Tongue (tissue), 3 donors: ENCODE measurements at places on chromosomes 4 and X. TPM values are rescaled to one million over a fixed set of nuclear protein-coding genes. Genes with fewer than 3 reads are reported as not detected.
A peak's percentile ranks its signal among the peaks of the same experiment; 100 is the strongest.

NXF2B gene
- total RNA-seq: not detected

DNA sequence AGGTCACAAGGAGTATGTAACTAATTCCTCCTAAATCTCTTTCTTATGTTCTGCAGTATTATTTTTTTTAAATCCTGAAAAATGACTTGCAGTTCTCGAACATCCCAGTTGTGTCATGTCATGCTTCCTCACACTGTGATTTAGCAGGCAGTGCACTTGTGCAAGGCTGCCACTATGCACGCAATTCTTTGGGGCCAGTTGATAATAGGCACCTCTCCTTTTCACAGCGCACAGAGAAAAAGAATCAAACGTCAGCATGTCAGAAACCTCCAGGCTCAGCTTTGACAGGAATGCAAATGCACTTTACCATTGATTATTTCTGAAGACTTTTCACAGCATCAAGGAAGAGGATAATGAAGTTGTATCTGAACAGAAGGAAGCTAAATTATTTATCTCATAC lies 62.9 kb downstream of the FGF13 start:
- no peak for DNase-seq

GRCh38 chrX:8820910-8821527 lies 19.8 kb upstream of the FAM9A start:
- no peak for DNase-seq

GRCh38 chr4:47031751-47032404 lies 511 bp downstream of the GABRB1 start:
- peak; percentile 6 for DNase-seq

DOK7 gene
- total RNA-seq: 30.9 TPM

DNA sequence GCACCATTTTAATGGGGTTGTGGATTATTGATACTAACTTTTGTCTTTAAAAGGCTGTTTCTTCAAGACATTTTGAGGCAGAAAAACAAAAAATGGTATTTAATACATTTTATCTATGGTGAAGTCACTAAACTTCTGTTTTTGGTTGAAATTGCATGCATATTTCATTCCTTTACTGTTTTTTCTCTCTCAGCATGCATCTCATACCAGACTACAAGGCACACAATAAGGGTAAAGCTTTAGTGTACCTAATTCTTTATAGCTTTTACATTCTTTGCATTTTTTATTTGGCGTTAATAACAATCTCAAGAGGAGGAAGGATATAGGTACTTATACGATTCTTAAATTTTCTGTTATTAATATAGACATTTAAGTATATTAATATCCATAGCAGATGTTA lies 151.0 kb upstream of the DKK2 start:
- no peak for DNase-seq

DCX gene
- total RNA-seq: 20.8 TPM

MTTP gene
- total RNA-seq: 1.4 TPM

DNA sequence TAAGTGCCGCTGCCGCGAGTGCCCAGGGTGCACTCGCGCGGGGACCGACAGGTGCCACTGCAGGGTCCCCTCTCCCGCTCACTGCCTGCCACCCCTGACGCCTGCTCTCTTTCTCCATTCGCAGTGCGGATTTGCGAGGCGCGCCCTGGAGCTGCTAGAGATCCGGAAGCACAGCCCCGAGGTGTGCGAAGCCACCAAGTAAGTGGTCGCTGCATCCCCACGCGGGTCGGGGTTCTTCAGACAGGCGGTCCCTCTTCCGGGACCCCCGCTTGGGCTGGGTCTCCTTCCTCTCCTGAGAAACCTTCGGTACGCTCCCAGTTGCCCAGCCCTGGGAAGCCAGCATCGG lies 547 bp downstream of the GUCY1A1 start:
- DNase-seq: peak; percentile 54

MAP7D2 gene
- 0.72 TPM for total RNA-seq

MAGEE2 gene
- total RNA-seq: not detected

SSX3 gene
- not detected for total RNA-seq

GRCh38 chr4:5112333-5113095 lies 61.2 kb downstream of the STK32B start:
- no peak for DNase-seq

VEGFC gene
- 8.7 TPM for total RNA-seq

- DNase-seq: no peak
Observed at GRCh38 chrX:69014200-69014599, 151.1 kb downstream of the PJA1 start.

DNA sequence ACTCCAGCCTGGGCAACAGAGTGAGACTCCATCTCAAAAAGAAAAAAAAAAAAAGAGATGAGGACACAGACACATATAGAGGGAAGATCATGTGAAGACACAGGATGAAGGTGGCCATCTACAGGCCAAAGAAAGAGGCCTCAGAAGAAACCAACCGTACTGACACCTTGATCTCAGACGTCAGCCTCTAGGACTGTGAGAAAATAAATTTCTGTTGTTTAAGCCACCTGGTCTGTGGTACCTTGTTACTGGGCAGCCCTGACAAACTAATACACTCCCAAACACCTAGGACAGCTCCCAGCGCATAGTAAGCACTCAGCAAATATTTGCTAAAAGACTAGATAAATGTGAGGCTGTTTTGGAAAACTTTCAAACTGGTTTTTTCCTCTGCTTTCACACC lies 59.2 kb upstream of the SMIM10 start:
- no peak for DNase-seq

DMRTC1 gene
- 0.62 TPM for total RNA-seq

DNA sequence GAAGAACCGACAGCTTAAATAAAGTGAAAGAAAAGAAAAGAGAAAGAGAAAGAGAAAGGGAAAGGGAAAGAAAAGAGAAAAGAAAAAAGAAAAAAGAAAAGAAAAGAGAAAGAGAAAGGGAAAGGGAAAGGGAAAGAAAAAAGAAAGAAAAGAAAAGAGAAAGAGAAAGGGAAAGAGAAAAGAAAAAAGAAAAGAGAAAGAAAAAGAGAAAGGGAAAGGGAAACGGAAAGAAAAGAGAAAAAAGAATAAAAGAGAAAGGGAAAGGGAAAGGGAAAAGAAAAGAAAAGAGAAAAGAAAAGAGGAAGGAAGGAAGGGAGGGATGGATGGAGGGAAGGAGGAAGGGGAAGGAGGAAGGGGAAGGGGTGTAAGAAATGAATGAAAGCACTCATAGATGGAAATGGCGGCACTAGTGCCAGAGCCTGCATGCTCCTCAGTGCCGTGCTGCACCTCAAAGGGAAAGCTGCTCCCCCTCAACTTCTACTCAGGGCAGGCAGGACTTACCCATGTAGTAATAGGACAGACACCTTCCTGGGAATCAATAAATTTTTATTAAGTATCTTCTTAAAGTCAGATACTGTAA lies 70.7 kb downstream of the AFAP1 start:
- DNase-seq: no peak

- no peak for DNase-seq
Observed at GRCh38 chr4:7210824-7211223, 18.5 kb downstream of the SORCS2 start.

GRCh38 chr4:182975806-182976205 lies 58.6 kb upstream of the DCTD start:
- DNase-seq: no peak

- peak; percentile 47 for DNase-seq
Observed at GRCh38 chr4:187171706-187172339, 448.2 kb upstream of the FAT1 start.

VCX gene
- not detected for total RNA-seq

GRCh38 chr4:76950956-76951671 lies 1.6 kb downstream of the SEPTIN11 start:
- DNase-seq: no peak

DNA sequence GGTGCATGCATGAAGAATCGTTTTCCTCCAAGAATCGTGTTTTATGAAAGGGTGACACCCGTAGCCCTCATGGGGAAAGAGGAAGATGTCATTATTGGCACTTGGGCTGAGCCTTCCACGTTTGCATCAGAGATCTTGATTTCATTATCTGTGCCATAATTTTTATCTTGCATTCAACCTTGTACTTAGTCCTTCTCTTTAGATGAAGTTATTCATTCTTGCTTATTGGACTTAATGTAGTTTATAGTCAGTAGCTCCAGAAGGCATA lies 66.8 kb downstream of the GAB1 start:
- no peak for DNase-seq
